NCI-H345 (cell line): ENCODE measurements at places on chromosomes 12 and 14.

GRCh38 chr14:46250113-46250703 is 401.4 kb downstream of the RPL10L start:
- peak; percentile 2 for DNase-seq

GRCh38 chr14:61586544-61587055 is 108.7 kb upstream of the HIF1A start:
- no peak for DNase-seq

DNA sequence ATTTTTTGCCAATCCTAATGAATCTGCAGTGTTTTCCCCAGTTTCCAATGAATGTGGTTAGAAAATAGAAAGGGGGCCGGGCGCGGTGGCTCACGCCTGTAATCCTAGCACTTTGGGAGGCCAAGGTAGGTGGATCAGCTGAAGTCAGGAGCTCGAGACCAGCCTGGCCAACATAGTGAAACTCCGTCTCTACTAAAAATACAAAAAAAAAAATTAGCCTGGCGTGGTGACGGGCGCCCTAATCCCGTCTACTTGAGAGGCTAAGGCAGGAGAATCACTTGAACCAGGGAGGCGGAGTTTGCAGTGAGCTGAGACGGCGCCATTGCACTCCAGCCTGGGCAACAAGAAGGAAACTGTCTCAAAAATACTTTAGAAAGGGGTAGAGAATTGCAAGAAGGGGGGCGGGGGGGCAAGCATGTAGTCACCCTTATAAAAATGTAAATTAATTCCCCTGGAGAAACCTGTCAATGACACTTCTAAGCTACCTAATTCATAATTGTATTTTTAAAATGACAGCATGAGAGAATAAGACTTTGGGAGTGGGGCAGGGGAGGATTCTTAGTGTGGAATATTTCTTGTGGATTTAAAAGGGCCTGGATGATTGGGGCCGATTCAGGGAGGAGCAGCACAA is 1.7 kb downstream of the KLHDC2 start:
- no peak for DNase-seq

- no peak for DNase-seq
Measured at GRCh38 chr12:125189015-125189414, 123.8 kb downstream of the AACS start.

DNA sequence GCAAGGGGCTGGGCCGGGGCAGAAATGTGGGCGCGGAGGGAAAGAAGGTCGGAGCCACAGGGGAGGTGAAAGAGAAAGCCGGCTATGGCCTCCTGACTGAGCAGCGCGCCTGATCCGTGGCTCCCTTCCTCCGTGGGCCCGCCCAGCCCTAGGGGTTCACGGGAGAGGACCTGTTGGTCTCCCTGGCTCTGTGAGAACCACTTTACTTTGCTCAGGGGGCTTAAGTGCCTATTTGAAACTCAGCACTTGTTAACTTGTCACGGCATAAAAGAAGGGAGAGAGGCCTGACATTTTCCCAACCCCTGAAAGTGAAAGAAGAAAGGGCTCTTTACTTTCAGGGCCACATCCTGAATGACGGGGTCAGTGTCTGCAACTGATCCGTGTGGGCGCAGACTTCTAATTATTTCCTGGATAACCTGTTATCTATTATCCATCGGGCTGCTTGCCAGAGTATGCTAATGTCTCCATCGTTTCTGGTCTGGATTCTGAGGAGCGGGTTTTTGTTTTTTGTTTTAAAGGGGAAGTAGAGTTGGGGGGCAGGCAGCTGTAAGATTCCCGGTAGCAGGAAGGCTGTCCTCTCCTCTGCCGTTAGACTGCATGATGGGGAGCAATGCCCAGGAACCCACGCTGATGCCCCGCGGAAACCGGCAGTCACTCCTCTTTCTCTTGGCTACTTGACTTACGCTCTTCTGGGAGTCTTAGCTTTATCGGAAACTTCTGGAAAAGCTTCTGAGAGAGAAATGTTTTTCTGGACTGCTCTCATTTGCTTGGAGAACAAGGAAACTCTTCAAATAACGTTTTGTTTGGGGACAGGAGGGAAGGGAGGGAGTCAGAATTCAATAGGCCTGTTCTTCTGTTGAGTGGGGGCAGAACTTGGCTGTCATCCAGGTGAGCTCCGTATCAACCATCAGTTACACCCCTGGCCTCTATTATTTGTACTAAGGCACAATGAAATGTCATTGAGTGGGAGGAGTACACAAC is 127.7 kb upstream of the MAX start:
- peak; percentile 94 for DNase-seq

DNA sequence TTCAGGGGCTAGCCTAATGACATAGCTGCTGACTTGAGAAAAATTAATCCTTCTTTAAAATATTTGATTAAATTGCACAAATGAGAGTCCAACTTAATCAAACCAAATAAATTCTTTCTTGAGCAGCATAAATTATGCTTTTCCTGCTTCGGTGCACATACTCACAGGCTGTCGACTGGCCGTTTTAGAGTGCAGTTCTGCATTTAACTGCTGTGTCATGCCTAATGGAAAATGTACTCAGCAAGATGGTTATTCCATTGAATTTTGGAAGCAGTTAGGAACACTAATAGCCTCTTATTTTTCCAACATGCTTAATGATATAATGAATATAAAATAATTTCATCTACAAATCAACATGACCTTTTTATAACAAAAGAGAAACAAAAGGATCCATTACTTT is 266.1 kb upstream of the LRIG3 start:
- no peak for DNase-seq

- no peak for DNase-seq
Measured at GRCh38 chr12:4286228-4286627, 12.7 kb downstream of the CCND2 start.

DNA sequence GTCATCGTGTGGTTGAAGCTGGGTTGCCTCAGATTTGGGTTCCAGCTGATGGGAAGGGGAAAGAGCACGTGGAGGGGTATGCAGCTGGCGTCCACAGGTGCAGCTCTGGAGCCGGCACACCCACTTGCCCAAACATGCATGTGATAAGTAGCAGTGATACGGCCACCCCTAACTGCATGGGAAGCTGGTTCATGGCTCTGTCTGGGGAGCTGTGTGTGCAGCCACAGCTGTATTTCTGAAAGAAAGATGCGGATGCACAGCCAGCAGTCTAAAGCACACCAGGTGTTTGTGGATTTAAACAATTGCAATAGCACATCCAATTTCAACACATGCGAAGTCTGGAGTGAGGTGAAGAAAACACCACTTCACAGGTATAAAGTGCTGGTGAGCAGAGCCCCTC is 181.4 kb downstream of the EFCAB11 start:
- DNase-seq: peak; percentile 31

DNA sequence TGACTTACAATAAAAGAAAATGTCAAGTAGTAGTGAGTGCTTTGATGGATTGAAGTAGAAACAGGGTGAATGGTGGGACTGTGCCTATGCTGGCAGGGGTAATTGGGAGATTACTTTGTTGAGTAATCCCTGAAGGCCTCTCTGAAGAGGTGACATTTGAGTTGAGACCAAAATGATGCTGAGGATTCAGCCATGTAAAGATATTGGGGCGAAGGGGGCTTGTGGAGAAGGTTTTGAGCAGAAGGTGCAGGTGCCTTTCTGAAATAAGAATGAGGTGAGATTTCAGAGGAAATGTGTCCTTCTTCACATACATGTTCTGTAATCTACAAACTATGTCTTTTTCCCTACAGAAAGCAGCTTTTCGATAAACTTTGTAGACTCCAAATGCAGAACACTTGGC is 8.0 kb downstream of the GNG2 start:
- no peak for DNase-seq

DNA sequence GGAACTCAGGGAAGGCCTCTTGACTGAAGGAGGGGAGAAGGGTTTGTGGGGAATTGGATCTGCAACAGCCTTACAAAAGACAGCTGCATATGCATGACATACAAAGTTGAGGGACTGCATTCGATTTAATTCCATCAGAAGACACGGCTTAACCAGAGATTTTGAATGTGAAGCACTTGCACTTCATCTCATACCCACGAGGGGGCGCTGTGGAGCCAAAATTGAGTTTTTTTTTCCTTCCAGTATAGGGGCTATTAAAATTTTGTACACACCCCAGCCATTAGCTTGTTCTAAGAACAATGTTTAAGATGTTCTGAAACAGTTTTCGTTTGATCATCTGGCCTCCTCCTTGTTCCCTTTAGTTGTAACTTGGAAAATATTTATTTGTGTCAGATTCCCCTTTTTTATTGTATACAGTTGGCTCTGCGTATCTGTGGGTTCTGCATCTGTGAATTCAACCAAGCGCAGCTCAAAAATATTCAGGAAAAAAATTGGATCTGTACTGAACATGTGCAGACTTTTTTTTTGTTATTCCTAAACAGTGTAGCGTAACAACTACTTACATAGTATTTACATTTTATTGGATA is 1.6 kb downstream of the SUDS3 start:
- DNase-seq: peak; percentile 52

GRCh38 chr12:78194448-78194847 is 363.8 kb downstream of the NAV3 start:
- DNase-seq: no peak

GRCh38 chr12:99152337-99152736 is 495.2 kb upstream of the GARIN6 start:
- DNase-seq: no peak

DNA sequence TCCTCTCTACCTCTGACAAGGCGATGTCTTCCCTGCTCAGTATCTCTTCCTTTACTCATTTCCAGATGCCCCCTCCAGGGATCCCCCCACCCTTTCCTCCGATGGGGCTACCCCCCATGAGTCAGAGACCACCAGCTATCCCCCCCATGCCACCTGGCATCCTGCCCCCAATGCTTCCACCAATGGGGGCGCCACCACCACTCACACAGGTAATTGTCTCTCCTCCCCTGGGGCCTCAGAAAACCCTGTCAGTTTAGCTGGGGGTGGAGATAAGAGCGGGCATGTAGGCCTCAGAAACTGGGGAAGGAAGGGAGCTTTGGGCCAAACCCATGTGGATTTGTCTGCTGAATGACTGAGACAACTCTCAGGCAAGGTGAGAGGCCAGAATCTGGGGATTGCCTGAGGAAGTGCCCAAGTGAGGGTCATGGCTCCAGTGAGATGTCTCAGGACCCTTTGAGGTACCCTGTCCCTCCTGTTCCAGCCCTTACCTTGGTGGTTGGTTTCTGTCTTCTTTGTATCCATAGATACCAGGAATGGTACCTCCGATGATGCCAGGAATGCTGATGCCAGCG is 8.1 kb downstream of the PRPF40B start:
- DNase-seq: no peak

DNA sequence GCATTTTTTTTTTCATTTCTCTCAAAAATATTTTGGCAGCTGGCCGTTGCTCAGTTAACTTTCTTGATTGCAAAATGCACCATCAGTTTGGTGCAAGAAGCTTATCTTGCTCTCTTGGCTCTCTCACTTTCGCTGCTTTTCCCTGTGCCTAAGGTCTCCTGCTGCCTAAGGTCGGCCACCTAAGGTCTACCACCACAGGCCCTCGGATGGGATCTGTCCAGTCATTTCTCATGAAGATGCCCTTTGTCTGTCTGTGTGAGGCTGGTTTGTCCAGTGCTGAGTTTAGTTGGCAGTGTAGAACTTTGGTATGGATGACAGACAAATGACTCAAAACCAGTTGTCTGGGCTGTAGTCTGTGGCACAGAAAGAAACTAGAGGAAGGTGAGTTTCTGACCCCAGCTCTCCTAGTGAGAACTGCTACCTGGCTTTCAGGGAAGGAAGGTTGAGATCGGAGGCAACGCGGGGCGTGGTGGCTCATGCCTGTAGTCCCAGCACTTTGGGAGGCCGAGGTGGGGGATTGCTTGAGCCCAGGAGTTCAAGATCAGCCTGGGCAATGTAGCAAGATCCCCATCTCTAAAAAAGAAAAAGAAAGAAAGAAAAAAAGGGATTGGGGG is 2.6 kb downstream of the MLXIP start:
- DNase-seq: no peak

DNA sequence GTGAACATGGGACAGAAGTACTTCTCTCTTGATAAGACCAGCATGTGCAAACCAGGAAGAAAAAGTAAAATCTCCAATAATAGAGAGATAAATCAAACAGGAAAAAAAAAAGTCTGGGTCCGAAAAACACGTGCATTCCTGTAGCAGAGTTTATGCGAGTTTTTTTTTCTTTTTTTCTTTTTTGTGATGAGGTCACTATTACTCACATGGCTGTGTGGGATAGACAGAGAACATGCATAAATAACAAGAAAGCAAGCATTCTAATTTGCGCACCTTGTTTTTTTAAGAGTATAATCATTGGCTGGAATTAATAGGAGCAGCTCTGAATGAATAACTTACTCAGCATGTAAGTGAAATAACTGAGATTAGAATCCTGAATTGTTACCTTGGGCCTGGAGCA is 91.9 kb upstream of the CPM start:
- DNase-seq: no peak

DNA sequence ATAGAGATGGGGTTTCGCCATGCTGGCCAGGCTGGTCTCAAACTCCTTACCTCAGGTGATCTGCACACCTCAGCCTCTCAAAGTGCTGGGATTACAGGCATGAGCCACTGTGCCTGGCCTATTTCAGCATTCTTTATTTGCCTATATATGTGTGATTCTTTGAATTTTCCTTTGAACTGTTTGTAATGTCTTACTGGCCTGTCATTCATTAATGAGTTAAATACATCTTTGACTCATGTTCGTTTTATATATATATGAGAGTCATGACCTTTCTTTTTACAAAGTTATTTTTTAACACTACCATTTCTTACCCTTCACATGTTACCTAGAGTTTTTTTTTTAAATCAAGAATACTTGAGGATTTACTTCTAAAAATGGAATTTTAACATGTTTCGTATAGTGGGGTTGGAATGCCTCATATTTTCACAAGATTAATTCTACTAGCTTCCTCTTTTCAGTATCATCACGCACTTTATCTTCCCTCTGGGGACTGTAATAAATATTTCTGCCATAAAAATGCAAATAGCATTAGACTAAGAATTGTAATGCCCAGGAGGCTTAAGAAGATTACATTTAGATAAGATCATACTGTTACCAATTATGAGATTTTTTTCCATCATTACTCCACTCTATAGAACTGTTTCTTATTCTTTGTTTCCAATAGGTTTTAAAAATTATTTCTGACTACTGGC is 66.7 kb downstream of the NTN4 start:
- no peak for DNase-seq

- DNase-seq: no peak
Measured at GRCh38 chr14:64118892-64119291, 175.3 kb downstream of the ESR2 start.
